NCI-H1417 (cell line): ENCODE measurements at places on chromosomes 11 and 22.
A peak's percentile ranks its signal among the peaks of the same experiment; 100 is the strongest.

GRCh38 chr11:28760676-28761390 lies 652.6 kb downstream of the METTL15 start:
- no peak for DNase-seq

DNA sequence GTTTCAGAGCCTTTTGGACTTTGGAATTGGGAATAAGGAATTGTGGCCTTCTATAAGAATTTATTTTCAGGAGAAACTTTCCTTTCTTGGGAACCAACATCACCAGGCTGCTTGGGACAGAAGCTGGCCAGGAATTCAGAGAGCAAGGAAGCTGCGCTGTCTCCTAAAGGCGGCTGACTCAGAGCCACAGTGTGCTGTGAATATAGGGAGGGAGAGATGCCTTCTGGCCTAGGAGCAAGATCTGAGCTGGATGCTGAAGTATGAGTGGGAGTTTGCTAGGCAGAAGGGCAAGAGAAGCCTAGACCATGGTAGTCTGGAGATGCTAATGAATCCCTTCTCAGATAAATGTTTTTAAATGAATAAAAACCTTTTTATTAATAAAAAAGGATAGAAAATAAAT lies 213.7 kb upstream of the TBCEL start:
- no peak for DNase-seq

DNA sequence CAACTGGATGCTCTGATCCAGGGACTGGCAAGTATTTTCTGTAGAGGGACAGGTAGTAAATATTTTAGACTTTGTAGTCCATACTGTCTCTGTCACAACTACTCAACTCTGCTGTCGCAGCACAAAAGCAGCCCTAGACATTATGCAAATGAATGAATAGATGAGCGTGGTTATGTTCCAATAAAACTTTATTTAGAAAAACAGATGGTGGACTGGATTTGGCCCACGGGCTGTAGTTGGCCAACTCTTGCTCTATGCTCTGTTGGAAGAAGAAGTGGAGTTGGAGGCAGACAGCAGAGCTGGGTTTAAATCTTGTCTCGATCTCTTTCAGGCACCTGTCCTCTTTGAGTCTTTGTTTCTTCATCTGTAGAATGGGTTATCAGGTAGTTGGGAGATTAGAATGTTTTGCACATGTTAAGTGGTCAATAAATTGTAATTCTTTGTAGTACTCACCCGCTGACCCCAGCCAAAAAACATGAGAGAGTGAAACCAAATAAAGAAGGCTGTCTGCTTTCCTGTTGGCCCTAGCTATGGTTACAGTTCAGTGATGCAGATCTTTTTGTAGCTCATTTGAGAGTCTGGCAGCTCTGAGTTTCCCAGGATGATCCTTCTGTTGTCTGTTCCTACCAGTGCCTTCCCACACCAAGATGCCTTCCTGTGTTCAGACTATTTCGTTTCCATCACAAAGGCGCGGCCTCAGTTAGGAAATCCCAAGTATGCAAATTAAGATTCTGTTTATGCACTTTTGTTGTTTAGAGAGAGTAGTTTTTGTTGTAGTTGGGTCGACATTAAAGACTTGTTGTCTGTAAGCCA lies 198.1 kb upstream of the SEZ6L start:
- DNase-seq: no peak

- DNase-seq: no peak
These were observed 39.1 kb downstream of the SNX19 start for GRCh38 chr11:130876931-130877915.

DNA sequence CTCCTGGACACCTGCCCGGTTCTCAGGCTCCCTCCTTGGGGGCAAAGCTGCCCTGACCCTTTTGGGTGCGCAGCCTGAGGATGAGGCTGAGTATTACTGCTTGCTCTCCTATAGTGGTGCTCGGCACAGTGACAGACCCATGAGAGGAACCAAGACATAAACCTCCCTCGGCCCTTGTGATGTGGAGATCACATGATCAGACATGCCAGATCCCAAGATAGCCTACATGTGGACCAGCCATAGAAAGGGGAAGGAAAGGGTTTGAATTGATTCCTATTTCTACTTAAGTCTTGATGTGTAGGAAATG lies 125.3 kb downstream of the VPREB1 start:
- no peak for DNase-seq

DNA sequence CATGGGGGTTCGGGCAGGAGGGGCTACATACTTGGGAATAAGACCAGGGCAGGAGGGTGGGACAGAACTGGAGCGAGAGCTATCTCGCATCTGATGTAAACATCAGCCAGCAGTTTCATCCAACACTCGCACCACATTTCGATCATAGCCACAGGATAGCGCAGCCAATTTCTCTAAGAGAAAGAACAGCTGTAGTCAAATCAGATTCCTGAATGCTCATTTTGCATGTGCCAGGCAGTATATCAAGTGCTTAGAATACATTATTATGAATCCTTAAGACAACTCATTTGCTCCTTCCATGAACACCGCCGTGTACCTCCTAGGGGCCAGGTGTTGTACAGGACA lies 14.5 kb downstream of the DGCR2 start:
- peak; percentile 1 for DNase-seq

DNA sequence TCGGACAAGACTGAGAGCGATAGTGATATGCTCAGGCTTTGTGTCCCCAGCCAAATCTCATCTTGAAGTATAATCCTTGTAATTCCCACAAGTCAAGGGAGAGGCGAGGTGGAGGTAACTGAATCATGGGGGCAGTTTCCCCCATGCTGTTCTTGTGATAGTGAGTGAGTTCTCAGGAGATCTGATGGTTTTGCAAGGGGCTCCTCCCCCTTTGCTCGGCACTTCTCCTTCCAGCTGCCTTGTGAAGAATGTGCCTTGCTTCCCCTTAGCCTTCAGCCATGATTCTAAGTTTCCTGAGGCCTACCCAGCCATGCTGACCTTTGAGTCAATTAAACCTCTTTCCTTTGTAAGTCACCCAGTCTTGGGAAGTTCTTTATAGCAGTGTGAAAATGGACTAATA lies 7.5 kb upstream of the FOLR2 start:
- DNase-seq: no peak

- peak; percentile 35 for DNase-seq
These were observed 123.7 kb upstream of the HSD17B12 start for GRCh38 chr11:43556612-43557375.

DNA sequence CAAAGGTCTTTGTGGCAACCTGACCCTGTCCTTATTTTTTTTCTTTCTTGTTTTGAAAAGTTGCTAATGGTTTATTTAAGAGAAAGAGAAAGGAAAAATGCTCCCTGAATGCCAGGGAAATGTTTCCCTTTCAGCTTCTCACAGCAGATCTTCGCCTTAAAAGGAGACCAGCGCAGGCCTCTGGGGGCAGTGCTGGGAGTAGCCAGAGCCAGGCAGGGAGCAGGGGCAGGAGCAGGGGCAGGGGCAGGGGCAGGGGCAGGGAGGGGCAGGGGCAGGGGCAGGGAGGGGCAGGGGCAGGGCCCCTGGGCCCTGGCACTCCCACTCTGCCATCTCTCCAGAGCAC lies 5.1 kb downstream of the MOB2 start:
- DNase-seq: no peak

- DNase-seq: no peak
These were observed 346.8 kb downstream of the ETS1 start for GRCh38 chr11:128240546-128240945.

DNA sequence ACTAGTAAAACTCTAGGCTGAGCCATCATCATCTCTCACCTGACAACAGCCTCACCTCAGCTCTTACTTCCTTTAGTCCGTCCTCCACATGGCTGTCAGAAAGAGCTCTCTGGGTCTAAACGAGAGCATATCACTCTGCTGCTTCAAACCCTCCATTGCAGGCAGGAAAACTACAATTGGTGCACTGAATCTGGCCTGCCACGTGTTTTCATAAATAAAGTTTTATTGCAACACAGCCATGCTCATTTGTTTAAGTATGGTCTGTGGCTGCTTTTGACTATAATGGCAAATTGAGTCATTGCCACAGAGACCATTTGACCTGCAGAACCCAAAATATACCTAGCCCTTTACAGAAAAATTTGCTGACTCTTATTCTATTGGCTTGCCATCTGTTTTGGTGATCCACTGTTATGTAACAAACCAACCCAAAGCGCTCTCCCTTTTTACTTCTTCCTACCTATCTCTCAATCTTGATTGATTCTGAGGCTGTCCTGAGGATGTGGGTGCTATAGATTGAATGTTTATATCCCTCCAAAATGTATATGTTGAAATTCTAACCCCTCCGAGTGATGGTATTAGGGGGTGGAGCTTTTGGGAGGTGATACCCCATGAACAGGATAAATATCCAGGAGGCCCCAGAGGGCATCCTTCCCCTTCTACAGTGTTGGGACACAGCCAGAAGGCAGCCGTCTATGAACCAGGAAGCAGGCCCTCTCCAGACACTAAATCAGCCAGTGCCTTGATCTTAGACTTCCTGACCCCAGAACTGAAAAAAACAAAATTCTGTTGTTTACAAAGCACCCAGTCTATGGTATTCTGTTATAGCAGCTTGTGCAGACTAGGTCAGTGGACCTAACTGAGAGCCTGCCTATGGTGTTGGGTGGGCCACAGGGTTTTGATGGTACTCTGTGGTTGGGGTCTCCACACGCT lies 99.9 kb downstream of the PIWIL4 start:
- DNase-seq: no peak

DNA sequence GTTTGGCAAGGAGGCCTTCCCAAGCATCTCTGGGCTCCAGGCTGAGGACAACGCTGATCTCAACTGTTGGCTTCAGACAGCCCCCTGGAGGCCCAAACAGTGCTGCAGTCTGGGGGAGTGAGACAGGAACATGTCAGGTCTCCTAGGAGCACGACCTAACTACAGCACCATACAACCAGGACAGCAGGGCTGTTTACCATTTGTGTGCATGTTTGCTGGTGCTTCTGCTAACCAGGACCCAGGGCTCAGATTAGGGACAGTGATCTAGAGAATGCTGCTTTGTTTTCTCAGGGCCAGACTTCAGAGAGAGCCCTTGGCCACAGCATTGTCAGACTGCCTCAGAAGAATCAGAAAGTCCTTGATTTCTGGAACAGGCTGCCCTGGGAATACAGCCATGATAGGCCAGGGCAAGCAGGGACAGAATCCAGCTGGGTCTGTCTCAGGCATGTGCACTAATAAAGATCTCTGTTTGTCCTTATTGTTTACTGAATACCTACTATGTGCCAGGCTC lies 126.5 kb downstream of the VPREB1 start:
- no peak for DNase-seq

GRCh38 chr22:20181194-20181883 lies 30.5 kb upstream of the CCDC188 start:
- DNase-seq: no peak

- no peak for DNase-seq
These were observed 372.7 kb downstream of the BUD13 start for GRCh38 chr11:116400081-116400480.

GRCh38 chr22:28958611-28959010 lies 75.2 kb downstream of the ZNRF3 start:
- no peak for DNase-seq

GRCh38 chr22:17943533-17944249 lies 80.7 kb downstream of the MICAL3 start:
- DNase-seq: no peak

GRCh38 chr11:43907028-43907975 lies 26.7 kb downstream of the ALKBH3 start:
- no peak for DNase-seq

DNA sequence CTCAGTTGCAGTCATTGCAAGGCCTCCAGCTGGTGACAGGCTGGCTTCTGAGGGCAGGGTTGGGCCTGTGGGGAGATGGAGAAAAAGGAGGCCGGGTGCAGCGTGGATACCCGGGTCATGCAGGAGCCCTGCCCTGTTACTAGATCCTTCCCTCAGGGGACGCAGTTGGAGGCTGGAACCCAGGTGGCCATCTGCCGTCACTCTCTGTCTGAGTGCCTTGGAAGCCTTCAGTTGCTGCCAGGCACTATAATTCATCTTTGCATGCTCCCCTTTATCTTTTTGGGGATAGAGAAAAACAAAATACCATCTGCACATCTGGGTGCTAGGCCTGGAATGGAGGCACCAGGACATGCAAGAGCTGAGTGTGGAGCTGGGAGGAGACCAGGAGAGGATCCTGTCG lies 82.7 kb downstream of the TP53I11 start:
- no peak for DNase-seq

DNA sequence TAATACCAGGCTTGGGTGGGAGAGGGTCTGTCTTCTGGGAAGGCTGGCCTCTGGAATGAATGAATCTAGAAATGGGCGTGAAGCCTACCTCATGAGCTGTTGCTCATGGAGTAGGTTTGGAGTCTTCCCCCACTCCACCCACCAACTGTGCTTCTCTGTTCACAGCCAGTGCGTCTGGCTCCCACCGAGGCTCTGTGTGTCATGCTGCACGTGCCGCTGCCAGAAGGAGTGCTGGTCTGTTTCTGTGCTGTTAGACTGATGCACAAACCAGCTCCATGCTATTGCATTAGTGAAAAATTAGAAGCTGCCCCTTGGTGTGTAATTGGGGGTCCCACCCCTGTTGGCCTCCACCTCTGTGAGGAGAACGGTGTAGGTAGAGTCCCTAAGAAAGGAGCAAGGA lies 132.3 kb upstream of the PARVA start:
- DNase-seq: no peak

- no peak for DNase-seq
These were observed 38.7 kb upstream of the TOP3B start for GRCh38 chr22:22021162-22021750.

DNA sequence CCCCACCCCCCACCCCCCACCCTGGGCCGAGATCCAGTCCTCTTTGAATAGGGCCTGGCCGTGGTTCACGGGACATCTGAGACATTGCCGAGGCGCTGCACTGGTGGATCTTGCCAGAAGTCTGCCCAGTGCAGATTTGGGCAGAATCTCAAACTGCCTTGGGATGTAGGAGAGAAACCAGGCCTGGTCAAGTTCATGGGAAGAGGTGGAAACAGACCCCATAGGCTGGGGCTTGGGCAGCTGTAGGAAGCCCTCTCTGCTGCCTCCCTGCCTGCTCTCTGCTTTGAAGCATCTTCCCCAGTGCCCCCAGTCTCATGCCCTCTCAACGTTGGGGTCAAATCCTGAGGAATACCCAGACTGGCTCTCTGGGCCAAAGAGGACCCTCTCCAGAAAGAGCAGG lies 16.0 kb upstream of the PPP6R3 start:
- DNase-seq: no peak

DNA sequence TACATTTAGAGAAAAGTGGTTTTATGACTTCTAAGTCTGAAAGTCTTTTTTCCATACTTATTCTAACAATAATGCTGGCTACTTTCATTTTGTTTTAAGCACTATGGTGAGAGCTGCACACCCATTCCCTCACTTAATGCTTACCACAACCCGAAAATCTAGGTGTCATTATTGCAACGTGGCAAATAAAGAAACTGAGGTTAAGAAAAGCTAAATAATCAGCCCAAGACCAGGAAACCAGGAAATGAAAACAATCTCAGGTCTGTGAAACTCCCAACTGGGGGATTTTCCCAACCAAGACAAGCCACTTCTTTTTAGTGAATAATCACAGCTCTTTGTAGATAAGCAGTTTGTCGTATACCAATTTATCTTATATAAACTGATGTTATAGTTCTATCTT lies 126.3 kb downstream of the SLC1A2 start:
- no peak for DNase-seq

GRCh38 chr11:68714060-68714856 lies 29.9 kb downstream of the GAL start:
- DNase-seq: no peak

DNA sequence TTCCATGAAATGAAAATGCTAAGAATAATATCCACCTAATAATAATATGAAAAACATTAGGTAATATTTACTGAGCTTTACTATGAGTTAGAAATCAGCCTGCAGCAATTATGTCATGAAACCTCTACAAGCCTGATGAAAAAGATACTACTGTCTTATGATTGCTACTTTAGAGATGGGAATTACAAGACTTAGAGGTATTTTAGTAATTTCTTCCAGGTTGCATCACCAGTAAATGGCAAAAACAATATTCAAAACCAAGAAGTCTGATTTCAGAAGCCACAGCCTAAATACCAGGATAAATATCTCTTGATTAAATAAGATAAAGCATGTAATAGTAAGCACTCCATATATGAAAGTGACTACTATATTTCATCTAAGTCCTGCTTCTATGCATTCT lies 13.8 kb downstream of the OR5B21 start:
- DNase-seq: no peak
